Stimulated activated CD4-positive, alpha-beta T cell treated with anti-CD3 and anti-CD28 coated beads, TNF-alpha, amount 100 ng/mL, for 1 hour (primary cell): ENCODE measurements at places on chromosomes 3 and 15.

DNA sequence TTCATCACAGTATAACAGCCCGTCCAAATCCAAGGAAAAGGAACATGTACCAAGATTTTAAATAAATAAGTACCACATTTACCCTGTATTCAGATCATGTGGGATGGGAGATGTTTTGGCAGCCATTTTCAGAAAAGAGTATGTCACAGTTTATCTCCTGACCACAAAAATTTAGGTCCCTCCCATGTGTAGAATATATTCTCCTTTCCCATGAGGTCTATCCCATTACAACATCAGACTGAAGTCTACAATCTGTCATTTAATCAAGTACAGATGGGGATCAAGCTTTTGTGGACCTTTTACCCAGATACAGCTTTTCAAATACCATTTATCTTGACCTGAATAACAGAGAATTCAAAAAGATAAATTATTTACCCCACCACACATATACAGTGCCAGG is 444.5 kb downstream of the PLOD2 start:
- no peak for DNase-seq

- DNase-seq: no peak
Measured at GRCh38 chr3:118504906-118505305, 529.7 kb downstream of the IGSF11 start.

DNA sequence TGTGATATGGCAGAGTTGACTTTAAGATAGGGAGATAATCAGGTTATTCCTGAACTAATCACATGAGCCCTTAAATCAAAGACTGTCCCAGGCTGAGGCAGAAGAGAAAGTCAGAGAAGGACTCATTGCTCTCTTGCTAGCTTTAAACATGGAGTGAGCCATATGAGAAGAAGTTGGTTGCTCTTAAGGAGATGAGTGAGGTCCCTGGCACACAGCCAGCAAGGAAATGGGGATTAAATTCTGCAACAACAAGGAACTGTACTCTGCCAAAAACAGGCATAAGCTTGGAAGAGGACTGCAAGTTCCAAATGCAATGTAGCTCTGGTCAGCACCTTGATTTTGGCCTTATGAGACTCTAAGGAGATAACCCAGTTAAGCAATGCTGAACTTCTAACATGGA is 457.0 kb downstream of the PLOD2 start:
- no peak for DNase-seq

- no peak for DNase-seq
Measured at GRCh38 chr15:88707771-88708654, 69.2 kb downstream of the ISG20 start.

DNA sequence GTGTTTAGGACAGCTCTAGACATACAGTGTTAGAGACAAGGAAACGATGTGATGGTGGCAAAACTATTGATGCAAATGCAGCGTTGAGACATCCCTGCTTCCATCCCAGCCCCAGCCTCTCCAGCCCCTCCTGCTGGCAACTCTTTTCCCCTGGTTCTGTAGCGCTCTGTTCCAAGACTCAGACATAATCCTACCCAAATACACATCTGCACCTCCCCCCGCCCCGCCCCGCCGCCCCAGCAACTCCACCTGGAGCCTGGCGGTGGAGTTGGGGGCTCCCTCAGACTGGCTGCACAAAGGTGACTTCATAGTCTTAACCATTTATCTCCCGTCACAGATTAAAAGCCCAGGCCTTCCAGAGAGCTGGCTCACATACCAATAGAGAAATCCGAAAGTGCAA is 7.2 kb upstream of the SEC22A start:
- no peak for DNase-seq

DNA sequence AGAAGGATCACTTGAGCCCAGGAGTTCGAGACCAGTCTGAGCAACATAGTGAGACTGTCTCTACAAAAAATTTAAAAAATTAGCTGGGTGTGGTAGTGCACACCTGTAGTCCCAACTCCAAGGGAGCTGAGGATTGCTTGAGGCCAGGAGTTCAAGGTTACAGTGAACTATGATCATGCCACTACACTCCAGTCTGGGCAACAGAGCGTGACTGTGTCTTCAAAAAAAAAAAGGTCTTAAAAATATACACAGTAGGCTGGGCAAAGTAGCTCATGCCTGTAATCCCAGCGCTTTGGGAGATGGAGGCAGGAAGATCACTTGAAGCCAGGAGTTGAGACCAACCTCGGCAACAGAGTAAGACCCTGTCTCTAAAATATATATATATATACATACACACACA is 11.2 kb upstream of the CAMK1 start:
- no peak for DNase-seq

DNA sequence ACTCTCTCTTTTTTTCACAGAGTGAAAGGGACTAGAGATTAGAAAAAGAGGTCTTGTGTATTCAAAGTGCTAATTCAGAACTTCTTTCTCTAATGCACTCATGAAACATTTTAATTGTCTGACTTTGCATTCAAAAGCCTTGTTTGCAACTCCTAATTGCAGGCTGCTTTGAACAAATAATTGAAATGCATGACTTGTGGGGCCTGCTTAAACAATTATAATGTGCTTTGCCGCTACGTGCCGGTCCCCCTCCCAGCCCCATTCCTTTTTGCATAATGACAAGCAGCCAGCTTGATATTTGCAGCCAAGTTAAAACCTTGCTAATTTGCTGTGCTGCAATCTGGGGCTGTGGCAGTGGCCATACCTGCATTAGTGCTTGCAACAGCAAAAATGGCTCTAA is 114.5 kb downstream of the FOXB1 start:
- no peak for DNase-seq

DNA sequence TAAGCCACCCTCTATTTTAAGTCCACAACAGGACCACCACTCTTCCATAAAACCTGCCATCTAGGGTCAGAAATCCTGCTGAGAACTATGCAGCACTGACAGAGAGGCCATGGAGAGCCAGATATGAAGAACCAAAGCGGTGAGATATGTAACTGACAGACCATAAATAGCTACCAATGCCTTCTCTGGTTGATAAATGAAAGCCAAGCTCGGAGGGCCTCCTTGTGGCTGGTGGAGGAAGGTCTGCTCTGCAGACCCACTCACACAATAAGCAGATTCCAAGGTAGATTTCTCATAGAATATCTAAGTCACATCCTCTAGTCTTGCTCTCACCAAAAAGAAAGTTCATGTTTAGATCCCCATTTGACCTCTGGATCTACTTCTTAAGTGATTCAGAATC is 38.9 kb downstream of the RYK start:
- DNase-seq: no peak

- no peak for DNase-seq
Measured at GRCh38 chr15:94265982-94266381, 34.6 kb downstream of the MCTP2 start.

GRCh38 chr15:63560741-63561448 is 36.3 kb upstream of the FBXL22 start:
- DNase-seq: no peak

GRCh38 chr3:111870620-111871019 is 11.6 kb downstream of the PHLDB2 start:
- DNase-seq: no peak

DNA sequence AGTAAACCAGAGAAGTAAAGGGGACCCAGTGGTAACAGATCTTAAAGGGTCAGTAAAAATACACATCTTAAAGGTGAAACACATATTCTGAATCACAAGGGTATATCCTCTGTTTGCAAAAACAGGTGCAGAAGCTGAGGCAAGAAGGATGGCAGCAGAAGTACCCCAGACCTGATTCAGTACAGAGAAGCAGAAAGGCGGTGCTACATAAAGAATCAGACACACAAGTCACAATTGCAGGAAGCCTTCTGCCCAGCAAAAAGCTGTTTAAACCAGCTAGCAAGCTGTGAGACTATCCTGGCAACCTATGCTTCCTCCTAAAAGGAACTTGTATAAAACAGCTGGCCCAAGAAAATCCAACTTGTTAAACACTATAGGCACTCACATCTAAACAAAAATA is 49.4 kb downstream of the ZNF280D start:
- DNase-seq: no peak

DNA sequence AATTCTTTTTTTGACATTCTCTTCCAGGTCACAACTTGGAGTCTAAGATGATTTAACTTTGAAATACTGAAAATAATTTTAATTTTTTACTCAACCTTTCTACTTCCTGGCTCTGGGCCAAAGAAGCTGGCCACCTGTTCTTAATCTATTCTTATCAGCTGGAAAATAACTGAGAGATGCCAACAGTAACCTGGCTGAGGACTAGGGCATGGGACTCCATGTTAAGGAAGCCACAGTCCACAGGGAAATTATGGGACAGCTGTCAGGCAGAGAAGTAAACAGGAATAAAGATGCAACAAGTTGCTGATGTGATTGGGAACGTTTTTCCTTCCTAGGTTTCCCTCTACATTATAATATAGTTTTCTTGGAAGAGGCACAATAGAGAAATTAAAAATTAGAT is 84.7 kb upstream of the CPNE4 start:
- DNase-seq: no peak

GRCh38 chr15:62253294-62253693 is 88.2 kb upstream of the C2CD4B start:
- DNase-seq: no peak

DNA sequence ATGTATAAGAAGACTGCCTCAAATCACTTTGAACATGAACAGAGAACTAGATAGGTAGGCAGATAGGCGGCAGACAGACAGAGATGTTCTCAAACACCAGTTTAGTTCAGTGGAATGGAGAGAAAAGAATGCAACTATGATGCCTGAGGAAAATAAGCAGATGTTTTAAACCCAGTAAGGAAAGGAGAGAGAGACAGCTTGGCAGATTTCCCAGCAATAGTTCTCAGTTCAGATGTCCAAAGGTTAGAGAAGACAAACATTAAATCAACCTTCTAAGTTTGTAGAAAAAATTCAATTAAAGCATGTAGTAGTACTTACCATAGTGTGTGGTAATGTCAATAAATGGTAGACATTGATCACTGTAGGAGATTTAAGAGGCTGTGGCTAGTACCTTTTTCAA is 209.6 kb upstream of the PFN2 start:
- no peak for DNase-seq

- no peak for DNase-seq
Measured at GRCh38 chr15:88714782-88715372, 76.1 kb downstream of the ISG20 start.

DNA sequence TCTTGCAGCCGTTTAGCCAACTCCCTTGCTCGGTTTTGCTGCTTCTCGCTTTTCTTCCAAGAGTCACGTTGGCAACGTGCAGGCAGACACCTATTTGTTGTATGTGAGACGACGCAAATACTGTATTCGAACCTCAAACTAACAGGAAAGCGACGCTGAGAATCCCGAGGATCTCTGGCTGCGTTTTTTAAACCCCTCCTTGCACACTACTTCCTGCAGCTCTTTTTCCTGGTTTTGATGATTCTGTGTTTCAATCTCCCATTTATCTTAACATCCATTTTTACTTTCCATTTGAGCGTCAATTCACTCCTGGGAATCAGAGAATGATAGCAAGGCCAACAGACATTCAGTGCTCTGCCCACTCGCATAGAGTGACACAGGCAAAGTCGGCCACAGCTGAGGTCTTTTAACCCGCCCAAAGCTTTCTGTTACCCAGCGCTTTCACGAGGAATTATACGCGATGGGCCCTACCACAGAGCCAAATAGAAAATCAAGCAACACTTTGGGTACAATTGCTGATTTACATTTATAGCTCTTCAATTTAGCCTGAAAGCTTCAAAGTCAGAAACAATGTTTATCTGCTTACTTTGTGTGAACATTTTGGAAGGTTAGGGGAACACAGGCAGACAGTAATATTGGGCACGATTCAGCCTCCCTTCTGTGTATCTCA is 1.6 kb upstream of the ANXA2 start:
- DNase-seq: no peak

DNA sequence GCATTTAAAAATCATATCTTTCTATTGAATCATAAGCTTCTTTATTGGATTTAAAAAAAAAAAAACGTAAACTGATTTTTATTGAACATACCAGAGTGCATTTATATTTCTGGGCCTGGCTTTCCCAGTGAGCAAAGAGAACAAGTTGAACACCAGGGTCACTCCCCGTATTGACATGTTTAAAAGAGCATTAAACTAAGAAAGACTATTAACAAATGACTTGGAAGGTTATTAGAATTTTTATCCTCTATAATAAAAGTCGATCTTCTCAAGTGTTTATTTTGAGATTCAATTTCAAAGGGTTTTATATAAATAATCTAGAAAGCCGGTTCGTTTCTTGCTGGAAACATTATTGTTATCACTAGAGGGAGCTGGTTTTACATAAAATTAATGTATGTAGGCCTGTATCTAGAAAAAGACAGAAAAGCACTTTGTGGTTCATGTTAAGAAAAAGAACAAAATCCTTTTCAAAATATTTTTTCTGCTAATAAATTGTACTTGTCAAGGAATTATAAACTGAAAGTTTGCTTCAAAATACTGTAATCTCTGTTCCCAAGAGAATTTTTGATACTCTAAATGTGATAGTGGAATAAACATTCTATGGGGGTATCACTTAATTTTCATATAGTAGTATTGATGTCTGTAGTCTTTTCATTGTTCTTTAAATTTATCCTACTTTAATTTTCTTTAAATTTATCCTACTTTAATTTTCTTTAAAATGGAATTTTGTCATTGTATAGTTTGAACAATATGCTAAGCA is 321.8 kb upstream of the MME start:
- DNase-seq: no peak

- no peak for DNase-seq
Measured at GRCh38 chr3:73500321-73500720, 124.4 kb downstream of the PDZRN3 start.

DNA sequence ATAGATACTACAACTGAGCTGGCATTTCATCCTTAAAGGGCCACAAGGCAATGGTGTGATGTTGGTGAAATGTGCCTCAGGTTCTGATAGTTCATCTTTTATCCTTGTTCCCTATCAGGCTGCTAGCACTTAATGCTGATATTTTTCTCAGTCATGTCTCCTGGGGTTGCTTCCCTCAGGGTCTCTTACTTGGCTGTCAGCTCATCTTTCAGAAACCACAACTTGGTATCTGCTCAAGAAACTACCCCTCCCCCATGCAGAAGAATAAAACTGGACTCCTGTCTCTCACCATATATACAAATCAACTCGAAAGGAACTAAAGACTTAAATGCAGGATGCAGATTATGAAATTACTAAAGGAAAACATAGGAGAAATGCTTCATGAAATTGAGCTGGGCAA is 308.1 kb downstream of the CHST2 start:
- DNase-seq: no peak

- DNase-seq: no peak
Measured at GRCh38 chr3:184512621-184513020, 49.0 kb upstream of the EPHB3 start.

DNA sequence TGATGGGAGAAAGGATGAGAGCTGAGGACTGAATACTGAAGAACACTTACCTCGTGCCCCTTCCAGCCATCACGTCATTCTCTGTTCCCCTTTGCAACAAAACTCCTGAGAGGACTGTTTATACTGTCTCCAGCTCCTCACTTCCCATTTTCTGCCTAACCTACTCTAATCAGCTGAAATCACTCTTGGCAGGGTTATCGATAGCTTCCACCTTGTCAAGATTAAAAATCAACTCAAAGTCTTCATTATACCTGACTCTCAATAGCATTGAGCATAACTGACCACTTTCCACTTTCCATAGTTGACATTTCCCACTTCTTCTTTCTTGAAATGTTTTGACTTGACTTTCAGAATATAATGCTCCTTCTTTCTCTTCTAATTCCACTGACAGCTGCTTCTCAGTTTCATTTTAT is 4.3 kb downstream of the BTBD1 start:
- no peak for DNase-seq

- DNase-seq: no peak
Measured at GRCh38 chr3:32569540-32570420, 878 bp downstream of the DYNC1LI1 start.

GRCh38 chr15:77530576-77530975 is 102.1 kb downstream of the LINGO1 start:
- DNase-seq: no peak
